ENCODE measurements at places on chromosomes 5 and 9.

- DNase-seq = no peak
Observed at GRCh38 chr5:94366811-94367210, 251.6 kb downstream of the KIAA0825 start.

DNA sequence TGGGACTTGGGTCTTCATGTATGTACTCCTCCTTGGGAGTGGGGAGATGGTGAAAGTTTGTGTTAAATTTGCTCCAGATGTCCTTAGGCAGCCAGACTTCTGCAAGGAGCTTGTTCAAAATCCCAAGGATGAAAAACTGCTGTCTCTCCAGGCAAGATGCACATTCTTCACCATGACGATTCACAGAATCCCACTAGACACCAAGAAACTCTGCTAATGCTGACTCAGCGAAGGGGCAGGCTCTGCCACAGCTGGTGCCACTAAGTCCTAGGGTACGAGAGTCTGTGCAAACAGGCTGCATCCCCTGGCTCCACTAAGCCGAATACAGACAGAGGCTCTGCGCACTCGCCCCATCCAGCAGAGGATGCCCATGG, 71.1 kb downstream of the OLFM1 start:
- no peak for DNase-seq

DNA sequence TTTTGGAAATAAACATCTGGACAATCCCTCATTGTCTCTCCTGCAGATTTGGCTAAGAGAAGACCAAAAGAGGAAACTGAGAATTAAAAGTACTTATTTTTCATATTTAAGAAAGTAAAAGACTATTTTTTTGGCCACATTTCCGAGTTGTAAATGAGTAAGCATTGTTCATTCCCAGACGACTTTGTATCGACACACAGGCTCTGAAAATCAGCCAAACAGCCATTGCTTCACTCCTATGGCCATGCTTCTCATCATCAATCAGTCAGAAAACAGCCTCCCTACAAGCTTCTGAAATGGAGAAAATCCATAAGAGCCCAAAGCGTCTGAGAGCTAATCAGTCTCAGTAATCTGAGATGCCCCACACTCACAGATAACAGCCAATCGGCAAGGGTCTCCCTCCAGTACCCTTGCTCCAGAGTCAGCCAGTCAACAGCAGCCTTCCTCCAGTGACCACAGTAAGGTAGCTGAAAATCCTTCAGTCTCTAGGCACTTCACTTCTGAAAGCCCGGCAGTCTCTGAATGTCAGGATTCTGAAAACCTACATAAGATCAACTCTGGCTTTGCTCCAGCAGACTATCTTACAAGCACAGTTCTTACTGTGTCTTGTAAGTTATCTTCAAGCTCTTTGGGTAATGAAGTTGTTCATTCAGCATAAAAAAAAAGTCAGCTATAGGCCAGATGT, 30.9 kb downstream of the CDO1 start:
- no peak for DNase-seq

GRCh38 chr9:18710065-18710464, 236.1 kb downstream of the ADAMTSL1 start:
- DNase-seq = no peak

- DNase-seq = no peak
Observed at GRCh38 chr9:37290940-37291485, 131.5 kb upstream of the GRHPR start.

DNA sequence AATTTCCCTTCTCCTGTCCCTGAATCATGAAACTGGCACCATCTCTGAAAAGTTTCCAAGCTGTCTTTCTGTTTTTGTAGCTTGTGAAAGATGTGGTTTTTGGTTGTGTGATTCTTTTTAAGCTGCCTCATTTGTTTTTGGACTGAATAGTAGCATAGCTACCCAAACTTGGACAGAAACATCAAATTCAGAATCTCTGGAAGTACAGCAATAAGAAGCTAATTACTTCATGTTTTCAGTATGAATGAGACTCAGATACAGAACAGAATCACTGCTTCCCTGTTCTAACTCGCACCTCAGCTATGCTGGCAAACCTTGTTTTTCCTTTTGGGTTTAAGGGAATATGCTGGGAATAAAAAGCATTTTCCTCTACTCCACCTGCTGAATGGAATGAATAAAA, 101.0 kb downstream of the FGF1 start:
- no peak for DNase-seq

DNA sequence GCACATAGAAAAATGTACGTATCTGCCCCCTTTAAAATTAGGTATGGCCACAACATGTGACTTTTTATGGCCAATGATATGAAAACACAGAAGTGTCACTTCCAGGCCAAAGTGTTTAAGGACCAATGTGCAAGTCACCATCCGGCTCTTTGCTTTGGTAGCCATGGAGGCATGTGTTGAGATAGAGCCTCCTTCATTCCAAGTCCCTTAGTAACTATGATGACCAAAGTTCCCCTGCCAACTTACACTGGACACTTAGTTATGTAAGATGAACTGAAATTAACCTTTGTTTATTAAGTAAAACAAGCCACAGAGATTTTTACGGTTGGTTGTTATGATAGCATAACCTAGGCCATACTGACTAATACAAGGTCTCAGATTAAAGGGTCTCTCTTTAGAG, 51.0 kb downstream of the FBN2 start:
- DNase-seq = no peak

DNA sequence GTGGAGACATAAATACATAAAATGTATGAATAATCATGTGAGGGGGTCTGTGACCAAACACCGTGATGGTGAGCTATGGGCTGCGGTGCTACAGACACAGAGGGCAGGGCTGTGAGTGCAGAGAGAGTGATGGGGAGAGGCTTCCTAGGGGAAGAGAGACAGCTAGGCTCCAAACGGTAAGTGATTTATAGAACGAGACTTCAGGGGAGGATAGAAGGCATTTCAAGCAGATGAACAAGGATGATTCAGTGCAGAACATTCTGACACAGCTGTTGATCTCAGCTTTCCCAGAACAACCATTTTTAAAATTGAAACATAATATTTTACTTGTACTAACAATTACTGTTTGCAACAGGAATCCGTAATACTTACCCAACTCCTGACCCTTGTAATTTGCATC, 100.7 kb downstream of the GAS1 start:
- DNase-seq = no peak

- DNase-seq = no peak
Observed at GRCh38 chr5:50325237-50325832, 115.8 kb downstream of the EMB start.

Measured in NCI-H2029 (cell line).